ENCODE measurements at places on chromosomes 13 and 19.
A peak's percentile ranks its signal among the peaks of the same experiment; 100 is the strongest.

DNA sequence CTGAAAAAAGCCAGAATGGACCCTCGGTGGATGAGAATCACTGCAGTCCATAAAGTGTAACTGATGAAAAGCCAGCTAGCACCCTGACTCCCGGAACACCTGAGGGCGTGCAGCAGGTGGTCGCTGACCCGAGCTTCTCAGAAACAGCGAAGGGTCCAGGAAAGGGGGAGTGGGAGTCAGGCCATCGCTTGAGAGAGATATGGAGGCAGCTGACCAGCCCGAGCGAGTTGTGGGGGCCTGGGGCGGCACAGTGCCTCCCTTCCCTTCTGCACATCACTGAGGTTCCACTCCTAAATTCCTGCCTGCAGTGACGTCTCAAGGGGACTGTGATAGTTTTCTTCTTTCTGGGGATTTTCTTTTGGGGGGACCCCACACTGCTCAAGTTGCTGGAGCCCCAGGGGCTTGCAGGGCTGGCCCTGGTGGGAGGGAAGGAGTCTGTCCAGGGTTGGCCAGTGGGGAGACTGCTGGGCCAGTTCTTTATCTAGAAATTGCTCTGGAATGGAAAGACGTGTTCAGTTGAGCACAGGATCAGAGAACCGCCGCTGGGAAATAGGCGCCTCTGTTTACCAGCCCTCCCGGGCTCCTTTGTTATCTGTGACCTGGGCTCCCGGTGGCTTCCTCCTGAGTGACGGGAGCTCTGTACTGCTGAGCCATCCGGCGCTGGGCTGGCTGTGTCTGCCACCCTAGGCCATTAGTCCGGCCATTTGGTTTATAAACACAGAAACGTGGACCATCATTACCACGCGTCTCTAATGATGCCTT, 71.3 kb downstream of the RAB20 start:
- DNase-seq, result no peak

DNA sequence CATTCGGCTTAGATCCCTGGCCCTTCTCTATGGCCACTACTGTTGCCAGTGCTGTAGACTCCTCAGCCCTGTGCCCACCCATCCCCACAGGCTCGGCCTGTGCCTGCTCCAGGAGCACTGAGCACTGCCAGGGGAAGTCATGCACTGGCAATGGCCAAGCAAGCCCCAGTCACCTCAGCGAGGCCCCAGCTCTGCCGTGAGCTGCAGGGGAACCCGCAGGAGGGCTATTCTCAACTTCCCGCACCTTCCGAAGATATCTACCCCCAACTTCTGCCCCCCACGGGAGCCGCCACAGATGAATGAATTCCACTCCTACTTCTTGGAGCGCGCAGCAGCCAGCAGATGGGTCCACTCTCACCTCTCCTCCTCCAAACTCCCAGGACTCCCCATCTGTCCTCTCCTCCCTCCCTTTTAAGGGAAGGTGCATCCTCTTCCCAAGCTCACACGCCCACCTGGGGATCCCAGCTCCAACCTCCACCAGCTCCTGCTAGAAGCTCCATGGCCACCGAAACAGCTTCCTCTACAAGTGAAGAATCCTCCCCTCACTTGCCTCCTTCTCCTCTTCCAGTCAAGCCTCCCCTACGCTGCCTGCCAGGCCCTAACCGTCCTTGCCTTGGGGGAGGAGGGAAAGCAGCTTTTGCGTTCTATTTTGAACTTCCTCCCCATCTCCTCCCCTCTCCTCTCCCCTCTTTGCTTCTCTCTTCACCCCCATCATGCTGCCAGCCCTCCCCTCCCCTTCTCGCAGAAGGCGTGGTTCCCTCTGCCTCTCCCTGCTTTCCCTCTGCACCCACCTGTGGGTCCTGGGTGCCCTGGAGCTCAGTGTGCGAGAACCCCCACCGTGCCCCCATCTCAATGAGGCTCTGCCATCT, 52.2 kb downstream of the PEPD start:
- DNase-seq, result no peak

GRCh38 chr13:97379386-97379785, 54.6 kb upstream of the RAP2A start:
- no peak for DNase-seq

GRCh38 chr13:98976941-98977340, 923 bp downstream of the DOCK9 start:
- DNase-seq, result no peak

- DNase-seq, result no peak
Observed at GRCh38 chr13:32824675-32825074, 191.5 kb upstream of the KL start.

GRCh38 chr19:38869836-38870607, 8.1 kb downstream of the RINL start:
- DNase-seq, result peak; percentile 22

DNA sequence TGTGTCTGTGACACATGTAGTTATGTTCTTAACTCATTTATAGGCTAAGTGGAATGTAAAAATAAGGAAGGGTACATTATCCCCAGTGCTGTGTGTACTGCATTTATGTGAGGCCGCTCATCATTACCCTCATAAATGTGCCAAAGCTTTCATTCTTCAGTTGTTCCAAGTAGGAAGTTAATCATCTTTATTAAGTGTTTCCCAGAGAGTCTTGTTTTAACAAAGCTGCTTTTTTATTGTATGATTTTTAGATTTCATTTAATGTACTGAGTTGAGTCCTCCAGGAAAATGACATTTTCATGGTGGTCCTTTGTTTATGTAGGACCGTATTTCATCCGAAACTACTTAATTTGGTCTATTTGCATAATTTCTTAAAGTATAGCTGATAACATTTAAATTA, 379.8 kb downstream of the DLEU7 start:
- no peak for DNase-seq

DNA sequence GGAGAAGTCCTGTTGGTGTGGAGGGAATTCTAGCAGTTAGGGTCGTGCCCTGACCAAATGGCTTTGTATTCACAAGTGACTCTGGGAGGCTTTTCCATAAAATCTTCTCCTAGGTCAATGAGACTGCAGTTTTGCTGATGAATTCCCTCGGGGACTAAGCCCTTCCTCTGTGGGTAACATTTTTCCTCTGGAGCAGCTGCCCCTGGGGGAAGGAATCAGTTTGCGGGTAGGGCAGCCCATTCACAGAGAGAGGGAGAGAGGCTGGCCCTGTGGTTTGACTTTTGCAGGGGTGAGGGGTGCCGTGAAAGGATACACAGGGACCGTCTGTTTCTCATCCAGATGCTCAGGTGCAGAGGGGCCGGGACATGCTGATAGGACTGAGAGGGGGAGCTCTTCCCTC, 67.3 kb downstream of the ERICH6B start:
- DNase-seq, result no peak

DNA sequence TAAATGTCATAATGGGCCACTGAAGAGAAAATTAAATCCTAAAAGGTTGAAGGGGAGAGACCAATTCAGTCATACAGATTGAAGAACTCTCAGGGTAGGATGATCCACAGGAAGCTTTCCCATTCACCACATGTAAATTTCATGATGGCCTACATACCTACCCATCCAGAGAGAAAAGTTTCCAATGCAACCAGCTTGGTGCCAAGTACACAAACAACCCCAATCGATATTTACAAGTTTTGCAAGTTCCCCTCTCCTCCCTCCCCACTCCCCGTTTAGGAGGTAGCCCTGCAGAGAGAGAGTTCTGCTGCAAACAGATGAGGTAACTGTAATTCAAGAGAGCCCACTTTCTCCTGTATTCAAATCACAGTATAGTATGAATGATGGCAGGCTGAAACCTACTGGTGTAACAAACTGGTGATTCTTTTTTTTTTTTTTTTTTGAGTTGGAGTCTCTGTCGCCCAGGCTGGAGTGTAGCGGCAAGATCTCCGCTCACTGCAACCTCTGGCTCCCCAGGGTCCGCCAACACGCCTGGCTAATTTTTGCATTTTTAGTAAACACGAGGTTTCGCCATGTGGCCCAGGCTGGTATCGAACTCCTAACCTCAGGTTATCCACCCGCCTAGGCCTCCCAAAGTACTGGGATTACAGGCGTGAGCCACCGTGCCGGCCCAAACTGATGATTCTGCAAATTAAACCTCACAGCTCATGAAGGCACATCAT, 14.4 kb downstream of the FOXO1 start:
- DNase-seq, result no peak

- no peak for DNase-seq
Observed at GRCh38 chr19:46350758-46351159, 3.9 kb downstream of the PPP5C start.

GRCh38 chr19:4068047-4068966, 1.6 kb upstream of the ZBTB7A start:
- no peak for DNase-seq

- no peak for DNase-seq
Observed at GRCh38 chr19:14369399-14370168, 11.7 kb upstream of the ADGRE5 start.

- no peak for DNase-seq
Observed at GRCh38 chr19:14107581-14108461, 9.7 kb downstream of the PRKACA start.

- no peak for DNase-seq
Observed at GRCh38 chr19:58305932-58306323, 751 bp downstream of the ERVK3-1 start.

DNA sequence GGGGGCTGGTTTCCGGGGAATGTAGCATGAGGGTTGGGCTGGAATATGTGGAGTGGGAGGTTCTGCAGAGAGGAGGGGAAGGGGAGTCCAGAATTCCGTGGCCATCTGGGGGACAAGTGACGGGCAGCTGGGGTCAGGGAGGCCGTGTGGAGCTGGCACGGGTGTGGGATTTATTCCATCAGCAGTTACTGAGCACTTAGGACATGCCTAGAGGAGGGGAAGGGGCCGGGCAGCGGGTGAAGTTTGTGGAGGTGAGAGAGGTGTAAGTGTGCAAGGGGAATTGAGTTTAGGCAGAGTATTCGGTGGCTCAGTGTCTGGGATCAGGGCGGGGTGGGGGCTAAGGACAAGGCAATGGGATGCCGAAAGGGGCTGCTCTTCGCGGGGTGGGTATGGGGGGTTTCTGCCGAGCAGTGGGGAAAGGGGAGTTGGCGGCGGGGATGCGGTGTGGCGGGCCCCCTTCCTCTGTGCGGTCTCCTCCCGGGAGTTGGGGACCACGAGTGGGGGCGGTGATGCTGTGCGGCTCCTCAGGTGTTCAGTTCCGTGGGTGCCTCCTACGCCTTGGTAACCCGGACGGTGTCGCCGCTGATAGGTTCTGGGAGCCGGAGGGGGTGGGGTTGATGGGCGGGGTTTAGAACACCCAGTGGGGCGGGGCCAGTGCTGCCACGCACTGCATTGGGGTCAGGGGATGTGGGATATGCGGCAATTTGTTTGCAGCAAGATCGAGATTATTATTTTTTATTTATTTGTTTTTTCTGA, 5.4 kb downstream of the CCDC61 start:
- peak; percentile 78 for DNase-seq

DNA sequence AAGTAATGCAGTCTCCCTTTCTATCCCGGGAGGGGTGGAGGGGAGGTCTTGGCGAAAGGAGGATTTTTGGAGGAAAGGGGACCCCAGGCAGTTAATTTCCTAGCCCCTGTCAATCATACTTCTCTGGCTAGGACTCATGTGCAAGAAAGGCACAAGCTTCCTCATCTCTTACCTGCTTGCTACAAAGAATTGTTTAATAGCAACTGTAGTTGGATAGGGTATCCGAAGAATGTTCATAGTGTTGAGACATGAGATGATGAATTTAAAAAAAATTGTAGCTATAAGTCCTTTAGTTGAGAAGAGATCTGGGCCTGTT, 525 bp downstream of the BORA start:
- DNase-seq, result no peak

GRCh38 chr13:42883771-42884467, 102.5 kb downstream of the FAM216B start:
- DNase-seq, result no peak

- DNase-seq, result no peak
Observed at GRCh38 chr13:77548095-77548494, 12.6 kb downstream of the SCEL start.

DNA sequence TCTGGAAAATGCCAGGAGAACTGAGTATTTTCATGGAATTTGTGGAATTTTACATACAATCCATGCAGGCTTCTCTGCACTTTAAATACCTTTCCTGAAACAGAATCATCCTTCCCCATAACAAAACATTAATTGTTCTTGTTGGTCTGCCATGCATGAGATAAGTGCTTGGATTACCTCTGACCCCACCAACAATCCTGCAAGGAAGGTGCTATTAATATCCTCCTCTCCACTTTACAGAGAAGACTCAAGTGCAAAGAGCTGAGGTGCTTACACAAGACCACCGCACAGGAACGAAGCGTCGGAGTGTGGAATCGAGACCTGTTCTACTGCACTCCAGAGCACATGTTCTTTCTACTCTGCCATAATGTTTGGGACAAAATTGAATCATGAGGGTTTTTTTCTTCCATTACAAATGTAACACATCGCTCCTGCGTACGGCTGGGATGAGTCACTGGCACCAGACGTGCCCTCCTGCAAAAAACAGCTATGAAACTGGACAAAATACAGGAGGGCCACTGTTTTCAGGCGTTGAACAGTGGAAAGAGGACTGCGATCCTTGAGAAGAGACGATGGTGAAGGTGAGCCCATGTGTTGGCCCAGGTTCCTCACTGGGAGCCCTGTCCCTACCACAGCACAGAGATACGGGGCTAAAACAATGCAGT, 12.9 kb upstream of the LRRC4B start:
- no peak for DNase-seq

DNA sequence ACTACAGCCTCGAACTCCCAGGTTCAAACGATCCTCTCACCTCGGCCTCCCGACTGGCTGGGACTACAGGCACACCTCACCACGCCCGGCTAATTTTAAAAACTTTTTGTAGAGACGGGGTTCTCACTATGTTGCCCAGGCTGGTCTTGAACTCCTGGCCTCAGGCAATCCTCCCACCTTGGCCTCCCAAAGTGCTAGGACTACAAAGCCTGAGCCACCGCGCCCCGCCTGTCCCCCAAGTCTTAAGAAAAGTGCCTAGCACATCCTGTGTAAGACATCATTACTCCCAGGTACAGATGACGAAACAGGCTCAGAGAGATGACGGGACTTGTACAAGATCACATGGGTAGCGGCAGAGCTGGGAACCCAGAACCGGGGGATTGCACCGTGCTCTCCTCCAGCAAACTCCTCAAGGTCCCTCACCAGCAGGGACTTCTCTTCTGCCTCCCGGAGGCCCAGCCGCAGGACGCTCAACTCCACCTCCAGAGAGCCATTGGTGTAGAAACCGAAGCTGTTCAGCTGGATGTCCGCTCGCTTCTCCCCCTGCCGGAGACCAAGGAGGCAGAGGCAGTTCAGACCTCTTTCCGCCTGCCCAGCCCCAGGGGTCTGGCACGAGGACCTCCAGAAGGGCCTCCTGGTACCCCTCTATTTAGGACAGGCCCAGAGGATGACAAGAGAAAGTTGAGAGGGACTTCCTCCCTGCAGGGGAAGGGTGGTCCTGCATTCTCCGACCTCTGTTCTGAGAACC, 1.0 kb downstream of the GPR108 start:
- DNase-seq, result no peak

GRCh38 chr13:30806784-30807183, 71.4 kb downstream of the ALOX5AP start:
- DNase-seq, result no peak

- DNase-seq, result no peak
Observed at GRCh38 chr13:20197361-20197834, 4.7 kb upstream of the GJB2 start.

- no peak for DNase-seq
Observed at GRCh38 chr19:10852098-10852800, 4.0 kb downstream of the C19orf38 start.

All from NCI-H1105 (cell line).